ENCODE measurements at places on chromosomes 1 and 21.

DNA sequence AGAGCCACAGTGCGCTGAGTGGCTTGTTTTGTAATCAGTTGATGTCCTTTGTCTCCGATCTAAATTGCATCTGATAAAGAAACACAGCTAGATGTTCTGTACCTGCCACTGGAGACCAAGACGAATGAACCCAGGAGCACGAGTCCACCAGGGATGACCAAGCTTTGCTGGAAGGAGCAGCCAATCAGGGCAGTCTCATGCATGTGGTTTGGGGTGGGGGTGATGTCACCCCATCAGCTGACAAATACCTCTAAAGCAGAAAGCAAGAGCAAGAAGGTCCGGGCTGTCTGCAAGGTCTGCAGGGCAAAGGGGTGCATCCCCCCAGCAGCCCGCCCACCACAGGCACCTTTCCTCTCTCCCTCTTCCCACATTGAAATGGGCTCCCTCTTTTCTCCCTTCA is 653.8 kb downstream of the AJAP1 start:
- DNase-seq = no peak

- no peak for DNase-seq
Observed at GRCh38 chr1:7561936-7562728, 209.0 kb upstream of the VAMP3 start.

DNA sequence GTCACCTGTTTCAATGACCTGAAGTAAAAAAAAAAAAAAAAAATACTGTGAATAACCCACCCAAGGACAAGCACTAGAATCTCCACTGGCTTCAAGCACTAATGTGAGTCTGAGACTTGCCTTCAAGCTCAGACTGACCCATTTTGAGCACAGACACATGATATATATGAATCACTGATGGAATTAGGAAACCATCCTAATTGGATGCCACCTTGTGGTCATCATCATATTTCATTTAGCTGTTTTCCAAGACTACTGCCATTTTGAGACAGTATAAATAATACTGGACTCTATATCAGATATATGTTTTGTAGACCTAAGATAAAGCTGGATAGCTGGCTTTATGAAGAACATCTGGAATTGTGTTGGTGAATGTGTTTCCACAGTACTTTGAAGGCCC is 1232.0 kb downstream of the KCNT2 start:
- no peak for DNase-seq

DNA sequence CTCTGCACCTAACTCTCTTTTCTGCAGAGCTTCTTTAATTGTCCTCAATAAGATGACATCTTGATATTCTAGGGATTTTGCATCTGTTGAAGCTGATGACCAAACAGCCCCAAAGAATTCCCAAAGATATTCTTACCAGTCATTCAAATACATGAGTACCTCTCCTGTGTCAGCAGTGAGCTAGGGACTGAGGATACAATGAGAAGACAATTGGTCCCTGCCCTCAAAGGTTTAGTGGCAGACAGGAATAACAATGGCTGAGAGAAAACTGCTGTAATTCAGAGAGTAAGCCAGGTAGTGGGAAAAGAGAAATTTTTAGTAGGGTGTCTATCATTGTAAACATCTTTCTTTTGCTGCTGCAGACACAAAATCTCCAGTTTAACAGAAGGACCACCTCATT is 5.9 kb downstream of the MCOLN3 start:
- DNase-seq = no peak

DNA sequence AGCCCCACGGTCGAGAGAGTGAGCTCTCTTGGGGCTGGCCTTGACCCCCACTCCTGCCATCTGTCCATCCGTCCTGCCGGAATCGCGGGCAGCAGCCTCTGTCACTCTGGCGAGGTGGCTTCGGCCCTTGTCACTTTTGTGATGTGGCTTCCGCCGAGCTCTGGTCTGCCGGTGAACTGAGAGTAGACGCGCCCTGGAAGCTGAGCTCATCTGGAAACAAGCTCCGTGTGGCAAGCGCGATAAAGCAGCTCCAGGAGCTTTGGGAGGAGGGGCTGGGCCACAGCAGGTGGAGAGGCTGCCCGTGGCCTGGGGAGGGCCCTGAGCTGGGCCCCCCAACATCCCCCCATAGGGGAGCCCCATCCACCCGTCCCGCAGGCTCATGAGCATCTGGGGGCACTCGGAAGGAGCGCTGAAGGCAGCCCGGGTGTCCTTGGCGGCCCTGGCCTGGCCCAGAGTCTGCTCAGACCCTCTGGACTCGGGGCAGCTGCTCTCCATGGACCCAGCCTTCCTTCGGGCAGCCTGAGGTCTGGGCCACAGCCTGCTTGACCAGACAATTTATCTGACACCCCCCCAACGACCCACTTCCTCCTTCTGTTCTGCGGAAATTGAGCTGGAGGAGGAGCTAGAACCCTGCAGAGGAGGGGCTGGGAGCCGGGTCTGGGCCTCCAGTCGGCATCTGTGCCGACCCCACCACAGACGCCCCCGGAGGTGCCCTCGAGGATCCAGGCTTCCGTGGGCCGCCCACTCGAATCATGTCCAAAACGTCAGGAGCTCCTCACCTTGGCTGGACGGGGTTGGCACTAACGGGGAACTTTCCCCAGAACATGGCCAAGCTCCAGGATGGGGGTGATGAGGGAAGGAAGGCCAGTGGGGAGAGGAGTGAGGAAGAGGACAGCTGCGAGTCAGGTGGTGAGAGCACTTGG is 59.1 kb downstream of the SLC19A1 start:
- DNase-seq = no peak

- no peak for DNase-seq
Observed at GRCh38 chr1:29698033-29698432, 461.7 kb downstream of the PTPRU start.

GRCh38 chr1:29736582-29737188 is 500.4 kb downstream of the PTPRU start:
- DNase-seq = no peak

DNA sequence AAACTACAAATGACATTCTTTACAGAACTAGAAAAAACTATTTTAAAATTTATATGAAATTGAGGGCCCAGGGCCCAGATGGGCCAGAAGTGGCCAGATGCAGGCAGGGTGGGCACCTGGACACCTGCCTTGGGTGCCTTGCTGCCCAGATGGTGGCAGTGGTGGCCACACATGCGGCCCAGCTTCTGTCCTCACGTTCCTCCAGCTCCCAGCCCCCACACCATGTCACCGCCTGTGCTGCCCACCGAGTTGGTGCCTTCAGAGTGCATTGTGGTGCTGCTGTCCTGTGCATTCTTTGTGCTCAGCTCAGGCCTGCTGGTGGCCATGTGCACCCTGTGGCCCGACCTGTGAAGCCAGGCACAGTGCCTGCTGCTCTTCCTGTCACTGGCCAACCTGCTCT is 216.8 kb upstream of the CXADR start:
- no peak for DNase-seq

- DNase-seq = no peak
Observed at GRCh38 chr1:228866468-228866867, 131.2 kb downstream of the RHOU start.

All from gastrocnemius medialis (tissue), 4 donors.